NCI-H69 (cell line): ENCODE measurements at places on chromosomes 12 and 14.

DNA sequence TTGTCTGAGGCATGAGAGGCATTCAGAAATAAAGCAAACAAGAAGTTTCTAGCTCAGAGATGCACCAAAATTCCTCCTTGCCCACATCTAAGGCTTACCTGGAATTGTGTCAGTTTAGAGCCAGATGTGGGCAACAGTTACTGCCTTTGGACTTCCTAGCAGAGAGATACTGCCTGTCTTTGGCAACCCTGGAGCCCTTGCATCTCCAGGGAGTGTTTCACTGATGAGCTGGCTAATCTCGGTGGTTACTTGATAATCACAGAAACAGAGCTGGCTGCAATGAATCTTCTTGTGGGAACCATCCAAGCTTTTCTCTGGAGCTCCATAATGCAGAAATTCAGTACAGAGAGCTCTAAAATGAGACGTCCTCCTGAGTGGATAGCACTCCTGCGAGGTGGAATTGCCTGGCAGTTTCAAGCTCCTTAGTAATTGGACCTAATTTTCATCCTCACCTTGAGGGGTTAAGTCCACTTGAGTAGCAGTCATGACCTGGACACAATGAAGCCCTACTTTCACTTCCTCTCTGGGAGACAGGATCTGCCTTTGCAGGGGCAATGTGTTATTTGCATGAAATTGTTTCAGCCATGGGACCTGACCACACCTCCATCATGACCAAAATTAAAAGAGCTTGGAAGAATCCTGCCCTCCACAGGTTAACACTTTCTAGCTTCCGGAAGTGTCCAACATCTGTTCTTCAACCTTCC is 108.8 kb upstream of the ARHGAP5 start:
- no peak for DNase-seq

- DNase-seq, result peak; percentile 63
Measured at GRCh38 chr12:103745962-103746361, 95.1 kb downstream of the NT5DC3 start.

DNA sequence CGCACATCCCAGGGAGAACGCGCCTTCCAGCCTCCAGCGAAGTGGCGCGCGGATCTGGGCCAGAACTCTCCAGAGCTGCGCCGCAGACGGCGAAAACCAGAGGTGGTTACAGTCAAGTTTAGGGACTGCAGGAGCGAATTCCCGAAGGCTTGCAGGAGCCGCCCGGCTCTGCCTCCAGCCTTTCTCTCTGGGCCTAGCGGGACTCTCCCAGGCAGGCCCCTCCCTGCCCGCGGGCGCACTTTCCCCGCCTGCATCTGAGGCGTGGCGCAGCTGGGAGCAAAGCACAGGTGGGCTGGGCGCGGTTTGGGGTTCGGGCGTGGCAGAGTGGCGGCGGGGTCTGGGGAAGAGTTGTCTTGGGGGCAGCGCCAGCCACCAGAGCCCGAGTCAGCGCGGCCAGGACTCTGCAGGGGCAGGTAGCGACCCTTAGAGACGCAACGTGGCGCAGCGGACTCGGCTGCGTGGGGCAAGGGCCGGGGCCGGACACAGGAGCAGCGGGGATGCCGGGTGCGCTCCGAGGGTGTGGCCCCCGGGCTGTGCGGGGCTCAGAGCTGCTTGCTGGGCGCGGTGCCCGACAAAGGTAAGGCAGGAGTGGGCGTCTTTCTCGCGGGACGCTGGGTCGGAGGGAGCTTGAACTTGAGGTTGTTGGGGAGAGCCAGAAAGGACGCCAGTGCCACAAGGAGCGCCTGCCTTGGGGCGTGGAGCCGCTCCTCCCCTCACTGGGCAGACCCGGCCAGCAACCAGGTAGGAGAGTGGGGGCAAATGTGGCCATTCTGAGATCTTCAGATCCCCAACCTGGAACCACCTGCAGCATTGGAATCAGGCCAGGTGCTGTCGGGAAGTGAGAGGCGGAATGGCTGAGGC is 1126.0 kb downstream of the AACS start:
- DNase-seq, result peak; percentile 44

- no peak for DNase-seq
Measured at GRCh38 chr12:103505371-103506236, 9.8 kb upstream of the C12orf42 start.

DNA sequence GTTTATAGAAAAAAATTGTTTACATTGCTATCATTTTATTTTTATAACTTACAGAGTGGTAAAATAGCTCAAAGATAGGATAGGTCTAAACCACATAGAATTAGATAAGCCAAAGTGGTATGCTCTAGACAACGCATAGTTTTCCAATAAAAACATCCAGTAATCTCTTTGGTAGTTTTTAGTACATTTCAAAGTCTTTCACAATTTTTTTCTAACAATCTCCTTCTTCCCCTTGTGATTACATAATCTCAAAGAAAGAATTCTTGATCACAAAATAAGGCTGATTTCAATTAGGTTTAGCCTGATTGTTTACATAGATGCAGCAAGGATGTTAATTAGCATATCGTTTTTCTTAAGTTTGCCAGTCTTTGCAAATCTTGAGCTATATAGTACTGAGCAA is 460.0 kb downstream of the FUT8 start:
- DNase-seq, result no peak

DNA sequence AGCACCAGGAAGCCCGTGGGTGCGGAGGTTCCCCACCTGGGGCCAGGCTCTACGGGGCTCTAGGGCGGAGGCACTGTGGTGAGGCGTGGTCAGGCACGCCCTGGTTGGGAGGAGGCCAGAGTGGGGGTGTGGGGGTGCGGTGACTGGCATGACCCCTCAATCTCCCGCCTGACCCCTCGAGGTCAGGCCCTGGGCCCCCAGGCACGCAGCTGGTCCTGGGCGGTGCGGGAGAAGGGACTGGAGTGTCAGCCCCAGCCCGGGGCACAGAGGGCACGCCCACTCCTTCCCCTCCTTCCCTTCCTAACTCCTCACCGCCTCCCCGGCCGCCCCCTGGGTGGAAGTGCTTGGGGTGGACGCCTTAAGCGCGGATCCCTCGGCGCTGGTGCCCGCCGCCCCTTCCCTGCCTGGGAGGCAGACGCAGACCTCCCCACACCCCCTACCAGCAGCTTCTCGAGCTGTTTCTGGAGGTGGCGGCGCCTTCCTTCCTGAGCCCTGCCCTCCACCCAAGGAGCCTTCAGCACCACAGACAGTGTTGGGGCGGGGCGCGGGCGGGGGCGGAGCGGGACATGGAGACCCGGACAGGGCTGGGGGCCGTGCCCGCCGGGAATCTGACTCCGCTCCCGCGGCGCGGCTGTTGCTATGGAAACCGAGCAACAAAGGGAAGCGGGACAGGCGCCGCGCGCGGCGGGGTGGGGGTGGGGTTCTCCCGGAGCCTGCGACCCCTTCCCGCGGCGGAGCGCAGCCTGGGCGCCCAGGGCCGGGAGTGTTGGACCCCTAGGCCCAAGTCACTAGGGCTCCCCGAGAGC is 741 bp upstream of the CRIP2 start:
- peak; percentile 99 for DNase-seq

- no peak for DNase-seq
Measured at GRCh38 chr12:106049105-106049504, 89.6 kb downstream of the NUAK1 start.

GRCh38 chr12:30785630-30786029 is 30.9 kb upstream of the CAPRIN2 start:
- DNase-seq, result no peak

GRCh38 chr12:26122061-26122680 is 2.7 kb downstream of the BHLHE41 start:
- DNase-seq, result peak; percentile 28

DNA sequence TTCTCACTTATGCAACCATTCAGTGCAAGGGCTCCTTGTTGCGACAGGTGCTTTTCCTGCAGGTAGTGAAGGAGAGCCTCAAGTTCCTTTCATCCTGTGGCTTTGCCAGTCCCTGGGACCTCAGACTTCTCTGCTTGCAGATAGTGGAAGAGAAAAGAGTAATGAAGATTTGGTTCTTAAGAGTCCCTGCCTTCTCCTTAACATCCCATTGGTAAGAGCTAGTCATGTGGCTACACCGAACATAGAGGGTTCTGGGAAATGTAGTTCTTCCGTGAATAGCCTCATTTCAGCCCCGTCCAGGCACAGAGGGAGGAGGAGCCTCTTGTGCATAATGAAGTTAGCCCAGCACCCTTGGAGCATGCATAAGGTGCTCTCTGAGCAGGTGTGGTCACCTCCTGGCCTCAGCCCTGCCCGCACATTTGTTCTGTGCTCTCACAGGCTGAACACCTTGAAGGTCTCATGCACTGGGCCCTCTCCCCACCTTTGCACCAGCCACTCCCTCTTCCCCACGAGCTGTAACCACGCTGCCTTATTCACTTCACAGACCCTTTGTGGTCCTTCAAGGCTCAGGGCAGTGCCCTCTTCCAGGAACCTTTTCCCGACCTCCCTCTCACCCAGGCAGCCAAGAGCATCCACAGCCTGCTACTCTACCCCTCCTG is 134.0 kb downstream of the BCL11B start:
- no peak for DNase-seq

GRCh38 chr12:132631666-132632065 is 13.1 kb downstream of the P2RX2 start:
- DNase-seq, result no peak

- no peak for DNase-seq
Measured at GRCh38 chr12:50192908-50193307, 25.7 kb upstream of the CERS5 start.

GRCh38 chr14:100332797-100333196 is 9.7 kb downstream of the SLC25A47 start:
- peak; percentile 90 for DNase-seq

DNA sequence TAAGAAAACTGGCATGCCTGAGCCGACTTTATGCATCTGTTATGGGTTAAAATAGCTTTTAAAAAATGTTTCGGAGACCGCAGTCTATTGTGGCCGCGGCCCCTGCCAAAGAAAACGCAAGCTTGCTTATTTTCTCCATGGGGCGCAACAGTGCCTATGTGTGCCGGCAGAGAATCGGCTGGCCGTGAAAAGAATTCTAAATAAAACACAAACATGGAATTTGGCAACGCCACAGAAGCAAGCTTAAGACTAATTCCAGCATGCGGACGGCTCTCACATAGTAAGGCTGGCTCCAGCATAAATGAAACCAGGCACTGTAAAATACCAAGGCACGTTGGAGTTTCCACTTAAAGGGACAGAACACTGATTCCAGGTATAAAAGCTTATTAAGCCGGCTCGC is 56.7 kb downstream of the BCL11B start:
- peak; percentile 9 for DNase-seq

DNA sequence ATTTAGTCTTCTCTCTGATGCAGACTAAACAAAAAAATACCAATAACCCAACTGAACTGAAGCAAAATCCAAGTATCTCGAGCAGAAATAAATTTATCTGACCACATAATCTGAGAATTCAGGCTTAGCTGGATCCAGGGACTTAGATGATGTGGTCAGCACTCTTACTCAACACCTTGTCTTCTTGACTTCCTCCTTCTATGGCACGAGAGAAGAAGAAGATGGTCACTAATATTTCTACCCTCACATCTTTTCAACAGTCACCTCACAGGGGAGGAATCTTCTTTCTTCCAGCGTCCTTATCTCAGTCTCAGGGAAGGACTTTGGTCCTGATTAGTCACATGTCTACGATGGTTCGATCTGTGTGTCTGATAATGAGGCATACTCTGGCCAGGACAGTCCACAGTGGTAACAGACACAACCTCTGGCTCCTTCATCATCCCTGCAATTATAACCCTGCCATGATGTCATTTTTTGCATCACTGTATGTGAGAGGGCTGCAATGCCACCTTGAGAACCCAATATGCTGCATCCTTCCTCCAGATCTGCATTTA is 15.8 kb downstream of the RGS6 start:
- DNase-seq, result no peak

- DNase-seq, result no peak
Measured at GRCh38 chr12:23340351-23340750, 609.1 kb downstream of the SOX5 start.

GRCh38 chr12:122851820-122852219 is 16.6 kb downstream of the HIP1R start:
- no peak for DNase-seq

GRCh38 chr14:22486675-22487074 is 102.3 kb downstream of the DAD1 start:
- no peak for DNase-seq

GRCh38 chr14:35789651-35790050 is 19.4 kb downstream of the RALGAPA1 start:
- no peak for DNase-seq

DNA sequence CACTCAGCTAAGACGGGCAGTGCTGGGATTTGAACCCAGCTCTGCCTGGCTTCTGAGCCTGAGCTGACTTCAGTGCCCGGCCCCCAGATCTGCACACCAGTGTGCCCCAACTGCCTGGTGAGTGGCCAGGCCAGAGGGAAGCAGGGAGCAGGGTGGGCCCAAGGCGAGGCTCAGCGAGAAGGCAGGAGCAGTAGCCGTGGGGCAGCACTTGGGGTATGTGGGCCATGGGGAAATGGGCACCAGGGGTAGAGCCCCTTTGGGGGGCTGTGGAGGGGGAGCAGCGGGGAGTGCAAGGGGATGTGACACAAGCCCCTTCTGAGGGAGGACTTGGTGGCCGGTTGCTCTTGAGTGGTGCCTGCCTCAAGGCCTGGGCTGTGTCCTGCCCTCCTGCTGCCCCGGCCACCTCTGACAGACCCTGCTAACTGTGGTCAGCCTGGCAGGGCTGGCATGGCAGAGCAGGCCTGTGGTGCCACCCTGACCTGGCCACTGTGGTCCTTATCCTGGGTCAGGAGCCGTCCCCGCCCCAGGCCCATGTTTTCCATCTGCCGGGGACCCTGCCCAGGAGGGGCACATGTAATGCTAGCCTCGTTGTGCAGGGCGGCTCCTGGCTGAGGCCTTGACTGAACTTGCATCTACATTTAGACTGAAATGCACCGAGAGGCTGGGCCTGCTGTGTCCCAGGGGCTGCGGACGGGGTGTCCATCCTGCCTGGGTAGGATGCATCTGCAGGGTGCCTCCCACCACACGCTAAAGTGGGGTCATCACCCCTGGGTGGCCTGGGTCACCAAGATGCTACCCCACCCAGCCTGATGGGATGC is 90.5 kb downstream of the KIF26A start:
- no peak for DNase-seq
